ENCODE measurements at places on chromosomes 13 and 19.

DNA sequence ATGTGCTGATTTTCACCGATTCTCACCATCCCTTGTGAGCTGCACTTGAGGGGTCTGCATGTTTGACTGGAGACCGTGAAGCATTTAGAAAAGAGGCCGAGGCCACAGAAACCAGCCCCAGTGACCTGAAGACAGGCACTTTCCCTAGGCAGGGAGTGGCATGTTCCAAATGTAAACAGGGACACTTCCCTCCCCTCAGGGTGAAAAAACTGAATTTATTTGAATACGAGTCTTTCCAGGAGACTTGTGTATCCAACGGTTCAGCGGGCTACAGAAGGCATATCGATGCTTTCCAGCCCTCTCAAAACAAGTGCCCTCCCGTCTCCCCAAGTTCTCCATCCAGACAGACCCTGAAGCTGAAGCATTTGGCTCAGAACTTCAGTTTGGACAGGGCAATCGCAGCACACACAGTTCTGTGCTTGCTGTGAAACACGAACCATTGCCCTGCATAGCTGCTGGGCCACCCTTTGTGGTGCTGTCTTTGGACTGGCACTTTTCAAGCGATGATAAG lies 106.1 kb downstream of the ZIC5 start:
- DNase-seq, result no peak

DNA sequence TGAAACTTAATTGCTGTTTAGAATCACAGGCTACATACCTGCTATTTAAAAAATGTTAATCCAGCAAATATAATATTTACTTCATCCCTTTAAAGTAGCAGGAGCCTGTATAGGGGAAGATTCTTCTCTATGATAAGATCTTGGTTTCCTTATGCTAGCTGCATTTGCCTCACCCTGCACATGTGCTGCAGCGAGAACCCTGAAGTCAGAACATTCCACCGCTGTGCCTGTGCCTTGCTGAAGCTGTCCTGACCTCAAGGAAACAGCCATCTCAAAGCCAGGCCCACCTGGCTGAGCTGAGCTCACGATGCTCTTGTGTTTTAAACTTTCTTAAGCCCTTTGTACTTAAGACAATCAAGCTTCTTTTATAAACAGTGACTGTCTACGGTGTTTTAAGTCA lies 355.0 kb upstream of the PCDH20 start:
- DNase-seq, result no peak

DNA sequence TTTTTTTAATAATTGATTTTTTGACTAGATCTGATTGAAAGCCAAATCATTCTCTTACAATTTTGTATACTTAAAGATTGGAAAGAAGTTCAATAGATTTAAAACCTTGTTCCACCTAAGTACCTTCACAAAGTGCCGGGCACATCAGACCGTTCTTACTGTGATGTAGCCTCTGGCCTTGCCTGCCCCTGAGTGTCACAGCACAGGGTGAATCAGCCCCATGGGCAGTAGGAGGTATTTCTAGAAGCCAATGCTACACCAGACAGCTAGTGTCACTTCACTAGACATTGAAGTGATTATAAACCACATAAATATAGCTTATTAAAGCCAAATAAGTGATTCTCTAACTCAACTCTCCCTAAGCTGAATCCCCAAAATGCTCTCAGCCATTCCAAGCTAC lies 131.3 kb downstream of the LACC1 start:
- no peak for DNase-seq

- no peak for DNase-seq
Measured at GRCh38 chr19:7395360-7396066, 46.8 kb downstream of the ARHGEF18 start.
